ENCODE measurements at places on chromosomes 12 and 14. TPM values are rescaled to one million over a fixed set of nuclear protein-coding genes. Genes with fewer than 3 reads are reported as not detected.

ART4 gene
- not detected for total RNA-seq

MFAP5 gene
- not detected for total RNA-seq

ZFHX2 gene
- 1.5 TPM for total RNA-seq

OR4E2 gene
- not detected for total RNA-seq

GPR68 gene
- 0.21 TPM for total RNA-seq

CLEC6A gene
- total RNA-seq: not detected

PTPRO gene
- total RNA-seq: not detected

SLC38A6 gene
- total RNA-seq: 12.7 TPM

KRT71 gene
- not detected for total RNA-seq

ENDOU gene
- not detected for total RNA-seq

SLCO1A2 gene
- not detected for total RNA-seq

SLC24A4 gene
- 0.21 TPM for total RNA-seq

GALNT4 gene
- total RNA-seq: 4.8 TPM

MED13L gene
- total RNA-seq: 31.7 TPM

SRRM4 gene
- total RNA-seq: not detected

PDE3A gene
- total RNA-seq: 3.5 TPM

FAM186B gene
- total RNA-seq: 0.11 TPM

CIT gene
- total RNA-seq: 13.4 TPM

CISTR gene
- not detected for total RNA-seq

KRT72 gene
- total RNA-seq: not detected

FBXO34 gene
- total RNA-seq: 14.7 TPM

ITPR2 gene
- 2.7 TPM for total RNA-seq

GPR33 gene
- not detected for total RNA-seq

MYH7 gene
- total RNA-seq: not detected

FOXM1 gene
- total RNA-seq: 87.7 TPM

SHMT2 gene
- 126 TPM for total RNA-seq

MDGA2 gene
- total RNA-seq: not detected

MYO1A gene
- 0.55 TPM for total RNA-seq
